ENCODE measurements at places on chromosomes 13 and 19.

DNA sequence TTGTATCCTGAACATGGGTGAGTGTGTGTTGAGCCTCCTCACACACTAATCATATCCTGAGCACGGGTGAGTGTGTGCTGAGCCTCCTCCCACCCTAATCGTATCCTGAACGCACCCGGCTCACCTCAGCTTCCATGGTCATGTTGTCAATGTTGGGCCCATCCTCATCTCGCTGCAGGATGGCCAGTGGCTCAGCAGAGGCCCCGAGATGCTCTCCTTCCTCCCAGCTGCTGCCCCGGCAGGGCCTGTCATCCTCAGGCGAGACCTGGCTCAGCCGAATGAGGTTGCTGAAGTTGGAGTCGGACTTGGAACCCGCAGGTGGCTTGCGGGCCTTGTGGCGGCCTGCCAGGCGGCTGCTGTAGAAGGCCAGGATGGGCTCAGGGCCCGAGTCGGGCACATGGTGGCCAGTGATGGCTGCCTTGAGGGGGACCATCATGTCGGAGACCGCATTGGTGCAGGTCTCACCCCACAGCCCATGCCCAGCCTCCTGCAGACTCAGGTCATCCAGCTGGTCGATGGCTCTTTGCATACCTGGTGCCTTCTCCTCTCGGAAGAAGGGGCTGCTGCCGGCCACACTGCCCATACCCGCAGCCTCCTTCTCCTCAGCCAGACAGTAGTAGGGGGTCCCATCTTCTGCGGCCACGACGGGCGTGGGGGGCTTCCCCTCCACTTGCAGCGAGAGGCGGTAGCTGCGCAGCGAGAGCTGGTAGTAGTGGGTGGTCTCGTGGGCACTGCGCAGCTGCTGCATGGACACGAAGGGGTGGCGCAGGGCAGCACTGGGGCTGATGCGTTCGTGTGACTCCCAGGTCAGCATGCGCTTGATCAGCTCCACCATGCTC, 9.6 kb downstream of the HIPK4 start:
- DNase-seq, result no peak

DNA sequence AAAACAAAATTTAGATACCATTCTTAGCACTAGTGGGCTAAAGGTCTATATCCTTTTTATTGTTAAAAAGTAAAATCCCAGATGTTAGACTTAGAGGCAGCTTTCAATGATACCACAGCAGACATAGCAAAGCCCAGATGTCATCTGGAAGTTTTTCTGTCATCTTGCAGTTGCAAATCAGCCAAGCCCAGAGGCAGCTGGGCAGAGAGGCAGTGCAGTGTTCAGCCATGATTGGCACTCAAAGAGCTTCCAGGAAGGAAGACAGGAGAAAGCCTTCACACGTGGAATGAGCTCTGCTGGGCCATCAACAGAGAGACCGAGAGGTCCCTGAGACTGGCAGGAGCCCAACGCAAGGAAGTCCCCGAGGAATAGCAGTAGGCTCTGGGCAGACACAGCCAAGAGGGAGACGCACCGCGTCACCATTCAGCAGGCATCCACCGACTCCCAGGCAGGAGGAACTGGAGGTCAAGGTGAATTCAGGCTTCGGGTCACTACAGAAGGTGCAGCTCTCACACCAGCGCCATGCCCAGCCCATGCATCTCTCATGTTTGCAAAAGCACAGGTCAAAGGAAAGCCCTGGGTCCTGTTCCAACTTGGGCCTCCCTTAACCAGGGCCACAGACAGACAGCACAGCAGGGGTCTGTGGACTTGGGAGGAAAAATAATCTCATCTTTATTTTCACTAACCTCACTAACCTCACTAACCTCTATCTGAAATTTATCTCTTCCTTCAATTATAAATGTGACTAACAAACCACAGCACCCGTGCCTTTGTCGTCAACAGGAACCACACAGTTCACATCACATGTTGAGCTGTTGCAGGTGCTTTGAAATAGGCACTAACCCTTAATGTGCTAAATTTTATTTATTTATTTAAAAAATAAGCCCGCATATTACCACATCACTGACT, 54.9 kb downstream of the TUBGCP3 start:
- no peak for DNase-seq

DNA sequence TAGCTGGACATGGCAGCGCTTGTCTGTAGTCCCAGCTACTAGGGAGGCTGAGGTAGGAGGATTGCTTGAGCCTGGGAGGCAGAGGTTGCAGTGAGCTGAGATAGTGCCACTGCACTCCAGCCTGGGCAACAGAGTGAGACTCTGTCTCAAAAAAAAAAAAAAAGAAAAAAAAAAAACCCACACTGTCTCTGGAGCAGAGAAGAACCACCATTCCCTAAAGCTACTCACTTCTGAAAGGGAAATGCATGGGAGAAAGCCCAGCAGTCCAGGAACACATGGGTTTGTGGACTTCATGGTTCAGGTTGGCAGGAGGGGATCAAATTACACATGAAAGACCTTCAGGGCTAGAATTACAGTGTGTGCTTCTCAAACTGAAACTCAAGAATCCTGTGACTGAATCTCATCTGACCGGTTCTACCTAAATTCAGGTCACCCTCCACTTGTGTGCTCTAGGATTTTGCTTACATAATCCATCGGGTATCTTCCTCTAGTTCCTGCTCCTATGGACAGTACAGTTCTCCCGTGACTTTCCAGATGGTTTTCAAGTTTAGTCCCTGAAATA, 30.2 kb upstream of the CPB2 start:
- no peak for DNase-seq

DNA sequence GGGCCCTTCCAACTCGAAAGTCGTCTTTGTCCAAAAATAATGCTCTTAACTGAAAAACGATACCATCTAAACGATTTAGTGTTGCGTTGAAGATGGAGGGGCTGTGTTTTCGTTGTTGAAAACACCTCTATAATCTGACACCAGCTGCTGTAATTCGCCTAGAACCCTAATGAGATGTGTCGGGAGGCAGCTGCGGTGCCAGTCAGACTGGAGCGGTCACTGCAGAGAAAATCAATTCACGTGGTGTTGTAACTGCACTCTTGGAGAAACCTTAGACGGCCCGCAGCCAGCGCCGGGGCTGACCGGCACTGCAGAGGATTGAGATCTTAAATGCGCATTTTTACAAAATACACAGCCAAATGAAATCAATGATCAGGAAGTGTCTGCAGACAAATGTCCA, 339.1 kb downstream of the ZNF536 start:
- no peak for DNase-seq

DNA sequence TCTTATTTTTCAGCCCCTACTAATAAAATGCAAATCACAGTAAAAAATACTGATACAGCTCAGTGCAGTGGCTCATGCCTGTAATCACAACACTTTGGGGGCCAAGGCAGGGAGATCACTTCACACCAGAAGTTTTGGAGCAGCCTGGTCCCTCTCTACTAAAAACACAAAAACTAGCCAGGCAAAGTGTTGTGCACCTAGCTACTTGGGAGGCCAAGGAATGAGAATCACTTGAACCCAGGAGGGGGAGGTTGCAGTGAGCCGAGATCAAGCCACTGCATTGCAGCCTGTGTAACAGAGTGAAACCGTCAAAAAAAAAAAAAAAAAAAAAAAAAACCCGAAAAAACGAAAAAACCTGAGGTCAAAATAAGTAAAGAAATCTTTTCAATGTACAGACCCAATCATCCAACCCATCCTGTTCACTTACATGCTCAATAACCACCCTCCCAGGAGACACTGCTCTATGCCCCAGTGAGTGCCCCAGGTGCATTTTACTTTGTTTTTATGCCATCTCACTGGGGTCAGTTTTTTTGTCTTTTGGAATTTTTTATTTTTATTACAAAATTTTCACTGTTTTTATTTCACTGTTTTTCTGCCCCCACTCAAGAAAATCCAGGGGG, 107.0 kb downstream of the ZNF486 start:
- no peak for DNase-seq

DNA sequence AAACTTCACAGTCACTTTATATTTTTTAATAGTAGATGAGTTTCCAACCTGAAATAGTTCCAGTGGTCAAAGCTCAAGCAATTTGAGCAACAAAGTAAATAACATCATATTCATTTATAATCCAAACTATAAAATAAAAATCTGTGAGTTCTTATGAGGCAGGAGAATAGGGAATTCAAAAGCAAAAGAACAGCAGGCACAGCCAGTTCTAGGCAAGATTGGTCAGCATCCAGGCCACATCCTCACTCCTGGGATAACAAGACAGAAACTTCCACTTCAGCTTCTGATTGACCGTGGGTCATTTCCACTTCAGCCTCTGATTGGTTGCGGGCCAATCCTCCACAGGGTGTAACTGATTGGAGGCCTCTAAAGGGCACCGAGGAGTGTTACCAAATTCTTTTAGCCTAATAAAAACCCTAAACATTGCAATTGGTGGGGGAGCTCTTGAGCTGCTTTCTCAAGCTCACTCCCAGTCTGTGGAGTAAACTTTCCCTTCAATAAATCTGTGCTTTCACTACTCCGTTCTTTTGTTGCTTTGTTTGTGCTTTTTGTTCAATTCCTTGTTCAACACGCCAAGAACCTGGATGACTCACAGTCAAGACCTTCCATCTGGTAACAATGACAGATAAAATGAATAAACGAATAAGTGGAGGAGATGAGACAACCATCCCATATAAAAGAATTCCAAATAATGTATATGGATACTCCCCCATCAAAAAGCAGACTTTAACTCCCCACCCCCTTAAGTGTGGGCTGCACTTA, 42.6 kb upstream of the AMER2 start:
- no peak for DNase-seq

DNA sequence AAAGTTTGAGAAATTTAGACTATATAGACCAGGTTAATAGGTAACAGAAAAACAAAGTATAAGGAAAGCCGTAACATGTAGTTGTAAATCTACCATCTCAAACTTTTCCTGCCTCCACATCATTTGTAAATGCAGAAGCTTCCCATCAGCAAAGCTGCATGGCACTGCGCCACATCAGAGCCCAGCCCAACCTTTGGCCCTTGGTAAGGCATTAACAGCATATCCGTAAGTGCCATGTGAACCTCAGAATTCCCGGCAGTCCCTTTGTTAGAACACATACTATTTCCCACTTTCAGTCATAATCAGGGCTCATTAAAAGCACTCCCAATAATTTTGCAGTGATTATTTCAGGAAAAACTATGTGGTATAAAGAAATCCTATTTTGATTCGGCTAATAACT, 51.6 kb downstream of the MPHOSPH8 start:
- DNase-seq, result no peak

DNA sequence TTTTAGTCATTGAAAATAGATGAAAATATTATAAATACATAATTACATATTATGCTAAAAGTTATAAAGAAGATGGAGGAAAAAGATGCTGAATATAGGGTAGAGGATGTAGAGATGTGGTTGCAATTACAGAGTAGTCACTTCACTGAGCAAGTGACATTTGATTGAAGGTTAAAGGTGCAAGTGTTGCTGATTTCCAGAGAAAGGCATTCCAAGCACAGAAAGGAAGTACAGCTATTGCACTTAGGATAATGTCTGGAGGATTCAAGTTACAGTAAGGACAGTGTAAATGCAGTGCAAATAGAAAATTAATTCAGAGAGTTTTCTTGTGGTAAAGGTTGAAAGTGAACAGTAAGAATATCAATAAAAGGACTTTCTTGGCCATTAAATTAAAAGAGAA, 1721.8 kb downstream of the PCDH9 start:
- no peak for DNase-seq

DNA sequence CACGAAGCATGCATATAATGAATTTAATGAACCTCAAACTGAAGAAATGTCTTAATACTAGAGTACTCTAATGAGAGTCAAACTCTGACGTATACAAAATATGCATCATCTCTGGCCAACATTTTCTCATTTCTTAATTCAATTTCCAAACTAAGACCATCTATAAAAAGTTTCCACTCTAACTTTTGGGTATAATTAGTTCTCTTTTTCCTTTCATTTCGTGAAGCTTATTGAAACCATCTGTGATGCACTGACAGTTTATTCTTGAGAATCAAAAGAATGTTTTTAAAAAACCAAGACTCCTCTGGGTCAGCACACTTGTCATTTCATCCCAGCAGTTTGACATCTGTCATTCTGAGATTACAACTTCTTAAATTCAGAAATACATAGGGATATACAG, 90.0 kb downstream of the CAB39L start:
- no peak for DNase-seq
